ENCODE measurements at places on chromosomes 6 and 20.

DNA sequence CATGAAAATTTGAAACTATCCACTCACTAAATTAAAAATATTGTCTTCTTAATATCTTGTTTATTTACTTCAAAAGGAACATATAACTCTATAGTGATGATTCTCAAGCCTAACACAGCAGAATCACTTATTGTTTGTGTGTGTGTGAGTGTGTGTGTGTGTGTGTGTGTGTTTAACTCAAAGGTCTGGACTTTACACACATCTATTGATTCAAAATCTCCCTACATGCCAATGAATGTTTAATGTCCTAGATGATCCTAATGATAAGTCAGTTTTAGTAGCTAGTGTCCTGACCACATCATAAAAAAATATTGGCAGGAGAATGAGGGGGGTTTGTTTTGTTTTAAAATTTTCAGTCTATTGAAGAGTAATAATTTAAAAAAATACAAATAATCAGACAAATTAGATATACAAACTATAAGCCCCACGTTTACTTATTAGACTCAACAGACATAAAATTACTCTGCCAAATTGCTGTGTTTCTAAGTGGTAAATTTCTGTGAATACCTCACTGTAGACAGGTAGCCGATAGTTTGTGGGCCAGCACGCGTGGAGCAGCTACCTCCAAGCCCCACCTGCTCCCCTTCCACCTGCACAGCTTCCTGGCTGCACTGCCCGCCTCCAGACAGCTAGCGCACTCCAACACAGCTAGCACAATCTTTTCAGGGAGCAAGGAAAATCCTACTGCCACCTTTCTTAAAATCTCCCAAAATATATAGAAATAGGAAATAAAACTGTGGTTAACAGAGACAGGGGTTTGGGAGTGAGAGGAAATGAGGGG is 349.6 kb downstream of the PKHD1 start:
- DNase-seq: no peak

GRCh38 chr6:7101290-7101689 is 6.5 kb upstream of the RREB1 start:
- no peak for DNase-seq

- no peak for DNase-seq
Measured at GRCh38 chr6:118830691-118831090, 63.3 kb upstream of the ASF1A start.

DNA sequence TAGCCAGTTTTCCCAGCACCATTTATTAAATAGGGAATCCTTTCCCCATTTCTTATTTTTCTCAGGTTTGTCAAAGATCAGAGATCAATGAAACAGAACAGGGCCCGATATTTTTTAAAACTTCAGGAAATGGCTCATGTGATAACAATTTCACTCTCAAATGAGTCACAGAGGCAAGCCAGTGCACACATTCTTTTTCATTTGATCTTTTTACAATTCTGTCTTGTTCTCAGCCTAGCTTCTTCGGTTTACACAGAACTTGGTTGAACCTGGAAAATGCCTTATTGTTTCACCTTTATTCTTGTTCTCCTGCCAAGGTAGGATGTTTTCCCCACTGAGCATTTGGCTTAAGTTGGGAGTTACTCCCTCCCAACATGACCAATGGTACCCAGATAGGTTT is 258.9 kb downstream of the COL12A1 start:
- no peak for DNase-seq

- no peak for DNase-seq
Measured at GRCh38 chr6:149194820-149195558, 122.5 kb upstream of the TAB2 start.

- DNase-seq: no peak
Measured at GRCh38 chr6:132614554-132614953, 9.5 kb downstream of the TAAR2 start.

DNA sequence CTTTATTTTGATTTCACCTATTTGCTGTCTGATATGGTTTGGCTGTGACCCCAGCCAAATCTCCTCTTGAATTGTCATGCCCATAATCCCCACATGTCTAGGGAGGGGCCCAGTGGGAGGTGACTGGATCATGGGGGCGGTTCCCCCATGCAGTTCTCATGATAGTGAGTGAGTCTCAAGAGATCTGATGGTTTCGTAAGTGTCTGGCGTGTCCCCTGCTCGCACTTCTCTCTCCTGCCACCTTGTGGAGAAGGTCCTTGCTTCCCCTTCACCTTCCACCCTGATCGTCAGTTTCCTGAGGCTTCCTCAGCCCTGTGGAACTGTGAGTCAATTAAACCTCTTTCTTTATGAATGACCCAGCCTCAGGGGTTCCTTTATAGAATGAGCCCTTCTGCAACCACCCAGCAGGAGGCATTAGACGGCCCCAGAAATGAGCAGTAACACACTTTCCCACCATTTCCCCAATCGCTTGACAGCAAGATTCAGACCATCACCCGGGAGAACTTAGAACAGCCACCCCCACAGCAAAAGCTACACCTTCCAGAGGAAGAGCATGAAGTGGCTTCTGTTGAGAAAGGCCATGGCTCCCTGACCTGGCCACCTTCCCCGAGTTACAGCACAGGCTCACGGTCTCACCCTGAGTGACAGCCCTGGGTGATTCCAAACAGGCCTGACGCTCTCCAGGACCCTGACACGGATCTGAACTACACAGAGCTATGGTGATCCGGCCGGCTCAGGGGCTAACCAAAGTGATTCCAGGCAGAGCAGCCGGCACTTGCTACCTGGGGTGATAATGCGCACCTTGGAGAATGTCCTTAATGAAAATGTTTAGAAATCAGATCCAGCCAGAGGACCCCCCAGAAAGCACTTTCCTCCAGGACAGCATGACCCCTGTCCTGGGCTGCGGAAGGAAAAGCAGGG is 131.2 kb upstream of the CDH4 start:
- DNase-seq: peak; percentile 65

DNA sequence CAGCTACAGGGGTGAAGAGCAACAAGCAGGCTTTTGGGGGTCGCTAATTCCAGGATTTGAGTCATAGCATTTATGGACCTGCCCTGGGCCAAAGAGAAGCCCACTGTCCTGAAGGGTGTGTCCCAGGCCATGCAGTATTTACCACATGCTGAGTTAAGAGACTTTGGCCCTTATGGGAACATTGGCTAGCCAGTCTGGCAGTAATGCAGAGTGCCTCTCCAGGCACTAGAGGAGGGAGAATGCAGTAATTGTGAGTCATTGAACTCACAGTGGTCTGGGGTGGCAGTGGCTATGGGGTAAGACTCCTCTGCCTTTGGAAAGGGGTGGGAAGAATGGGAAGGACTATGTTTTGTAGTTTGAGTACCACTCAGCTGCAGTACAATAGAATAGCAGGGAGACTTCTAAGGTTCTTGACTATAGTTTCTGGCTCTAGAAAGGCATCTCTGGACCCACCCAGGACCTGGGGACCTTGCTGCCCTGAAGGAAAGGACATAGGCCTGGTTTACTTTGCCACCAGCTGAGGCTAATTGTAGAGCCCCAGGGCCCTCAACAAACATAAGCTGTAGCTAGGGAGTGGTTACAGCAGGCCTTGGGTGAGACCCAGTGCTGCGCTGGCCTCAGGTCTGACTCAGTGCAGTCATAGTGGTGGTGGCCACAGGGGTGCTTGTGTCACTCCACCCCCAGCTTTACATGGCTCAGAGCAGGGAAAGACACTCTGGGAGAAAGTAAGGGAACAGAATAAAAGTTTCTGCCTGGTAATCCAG is 520.9 kb downstream of the HTR1B start:
- DNase-seq: no peak

DNA sequence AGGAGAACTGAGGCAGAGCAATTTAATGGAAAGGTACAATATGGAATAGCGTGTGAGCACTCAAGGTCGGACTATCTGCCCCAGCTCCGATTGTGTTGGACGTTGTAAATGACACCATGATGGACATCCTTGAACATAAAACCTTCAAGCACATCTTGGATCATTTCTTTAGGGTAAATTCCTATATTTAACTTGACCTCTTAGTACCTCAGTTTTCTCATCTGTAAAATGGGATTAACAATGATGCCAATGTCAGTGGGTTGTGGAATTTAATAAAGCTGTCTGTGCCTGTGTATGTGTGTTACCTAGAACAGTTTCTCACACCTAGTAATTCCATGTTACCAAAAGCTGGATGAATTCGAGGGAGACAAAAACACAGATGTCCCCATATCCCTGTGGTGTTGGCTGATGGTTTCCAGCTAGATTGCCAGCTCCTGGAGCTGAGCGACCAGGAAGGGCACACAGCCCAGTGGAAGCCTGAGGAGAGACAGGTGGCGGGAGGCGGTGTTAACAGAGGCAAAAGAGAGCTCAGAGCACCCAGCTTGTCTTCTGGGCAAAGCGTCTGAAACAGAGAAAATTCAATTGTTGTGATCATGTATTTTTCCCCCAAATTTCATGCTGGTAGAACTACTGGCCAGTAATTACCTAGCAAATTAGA is 32.6 kb downstream of the MDFI start:
- DNase-seq: no peak
